ENCODE measurements at places on chromosomes 4 and X.

- peak; percentile 93 for DNase-seq
These were observed at the start of gene HERC6 for GRCh38 chr4:88378691-88379559. TSS of gene HERC6 (plus strand) at chr4:88378852. CDS start at chr4:88378922, 70 bp downstream.

GRCh38 chrX:154012336-154012991, 7.2 kb downstream of the IRAK1 start:
- no peak for DNase-seq

GRCh38 chr4:53023677-53024299, 161.7 kb downstream of the RASL11B start:
- DNase-seq = no peak

- no peak for DNase-seq
These were observed 65.3 kb upstream of the DHRSX start for GRCh38 chrX:2566055-2566454.

DNA sequence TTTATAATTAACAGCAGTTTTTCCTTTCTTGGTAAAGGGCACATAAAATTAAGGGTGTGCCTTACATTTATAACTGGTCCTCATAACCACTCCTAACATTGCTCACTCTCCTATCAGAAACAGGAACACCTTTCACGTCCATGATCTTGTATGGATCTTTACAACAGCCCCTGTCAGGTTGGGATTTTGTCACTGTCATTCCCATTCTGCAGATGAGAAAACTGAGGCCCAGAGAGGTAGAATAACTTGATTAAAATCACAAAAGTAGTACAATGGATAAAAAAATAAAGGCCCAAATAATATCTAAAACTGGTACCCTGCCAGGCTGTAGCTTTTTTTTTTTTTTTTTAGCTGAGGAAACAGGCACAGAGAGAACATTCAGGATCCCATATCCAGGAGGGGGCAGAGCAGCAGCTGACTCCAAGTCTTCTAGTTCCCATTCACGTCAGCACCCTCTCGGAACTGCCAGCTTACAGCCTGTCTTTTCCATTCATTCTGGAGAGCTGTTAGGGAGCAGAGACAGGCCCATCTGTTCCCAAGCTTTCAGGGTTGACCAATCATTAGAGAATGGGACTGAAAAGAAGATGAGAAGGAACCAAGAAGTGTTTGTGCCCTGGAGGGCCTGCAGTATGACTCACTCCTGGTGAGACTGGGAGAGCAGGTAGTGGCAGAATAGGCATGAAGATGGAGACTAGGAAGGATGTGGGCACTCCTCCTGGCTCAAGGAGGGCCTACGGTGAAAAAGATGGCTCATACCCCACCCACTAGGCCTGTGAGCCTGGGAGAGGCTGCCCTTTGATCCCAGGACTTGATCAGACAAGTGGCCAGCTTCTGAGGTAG, 7.3 kb downstream of the SUV39H1 start:
- no peak for DNase-seq

- DNase-seq = no peak
These were observed at the start of the genes SATL1 and ZNF711 for GRCh38 chrX:85243761-85244449. TSS of gene SATL1 (minus strand) at chrX:85243779. CDS start at chrX:85108968, 134,811 bp downstream. TSS of gene ZNF711 (plus strand) at chrX:85243991. CDS start at chrX:85247573, 3,582 bp downstream.
